ENCODE measurements at places on chromosomes 2 and 18.

- DNase-seq: no peak
Measured at GRCh38 chr2:127078666-127079270, 28.2 kb downstream of the BIN1 start.

- DNase-seq: no peak
Measured at GRCh38 chr2:205721057-205721449, 38.8 kb downstream of the NRP2 start.

DNA sequence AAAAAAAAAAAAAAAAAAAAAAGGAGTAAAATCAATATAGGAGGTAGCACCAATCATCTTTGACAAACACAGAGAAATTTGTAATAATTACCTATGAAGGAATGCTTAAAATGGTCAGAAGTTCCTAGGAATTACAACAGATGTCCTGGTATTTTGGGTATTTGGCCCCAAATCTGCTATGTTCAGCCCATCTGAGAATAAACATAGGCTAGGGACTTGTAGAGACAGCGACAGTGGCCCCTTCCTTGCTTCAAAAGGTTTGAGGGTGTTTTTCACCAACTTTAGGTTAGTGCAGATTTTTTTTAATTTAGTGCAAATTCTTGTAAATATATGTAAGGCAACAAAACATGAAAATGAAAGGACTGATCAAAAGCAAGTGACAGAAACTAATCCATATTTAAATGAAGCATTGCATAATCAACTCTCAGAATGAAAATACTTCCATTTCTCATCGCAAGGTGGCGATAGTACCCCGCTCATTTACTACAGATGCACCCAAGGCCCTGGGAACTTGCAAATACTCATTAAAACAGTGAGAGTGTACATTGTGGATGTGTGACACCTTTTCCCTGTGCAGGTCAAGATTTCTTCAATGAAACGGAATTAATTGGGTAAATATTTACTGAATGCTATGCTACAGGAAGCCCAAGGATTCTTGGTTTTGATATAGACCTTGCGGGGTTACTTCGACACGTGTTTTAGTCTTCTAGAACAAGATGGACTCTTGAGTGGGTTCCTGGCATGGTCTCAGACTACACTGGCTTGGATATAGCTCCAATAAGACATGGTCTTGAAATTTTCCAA is 44.6 kb downstream of the FAM124B start:
- no peak for DNase-seq

GRCh38 chr2:133822517-133823225 is 254.4 kb upstream of the NCKAP5 start:
- DNase-seq: no peak

DNA sequence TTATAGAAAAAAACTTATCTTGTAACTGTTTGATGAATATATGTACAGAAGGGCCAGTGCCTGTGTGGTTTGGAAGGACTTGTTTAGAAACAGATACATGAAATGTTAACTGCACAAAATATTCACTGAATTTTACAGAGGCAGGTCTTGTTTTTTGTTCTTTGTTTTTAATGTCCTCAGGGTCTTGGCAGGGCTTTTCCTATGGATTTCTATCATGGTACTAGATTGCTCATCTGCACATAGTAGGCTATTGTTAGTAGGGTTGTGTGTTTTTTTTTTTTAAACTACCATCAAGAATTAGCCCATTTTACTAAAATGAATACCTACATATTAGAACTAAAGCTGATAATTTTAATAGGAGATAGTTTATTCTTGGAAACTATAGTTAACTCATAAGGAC is 3.5 kb downstream of the CABYR start:
- DNase-seq: no peak

- no peak for DNase-seq
Measured at GRCh38 chr2:49753344-49753985, 599.1 kb upstream of the FSHR start.

DNA sequence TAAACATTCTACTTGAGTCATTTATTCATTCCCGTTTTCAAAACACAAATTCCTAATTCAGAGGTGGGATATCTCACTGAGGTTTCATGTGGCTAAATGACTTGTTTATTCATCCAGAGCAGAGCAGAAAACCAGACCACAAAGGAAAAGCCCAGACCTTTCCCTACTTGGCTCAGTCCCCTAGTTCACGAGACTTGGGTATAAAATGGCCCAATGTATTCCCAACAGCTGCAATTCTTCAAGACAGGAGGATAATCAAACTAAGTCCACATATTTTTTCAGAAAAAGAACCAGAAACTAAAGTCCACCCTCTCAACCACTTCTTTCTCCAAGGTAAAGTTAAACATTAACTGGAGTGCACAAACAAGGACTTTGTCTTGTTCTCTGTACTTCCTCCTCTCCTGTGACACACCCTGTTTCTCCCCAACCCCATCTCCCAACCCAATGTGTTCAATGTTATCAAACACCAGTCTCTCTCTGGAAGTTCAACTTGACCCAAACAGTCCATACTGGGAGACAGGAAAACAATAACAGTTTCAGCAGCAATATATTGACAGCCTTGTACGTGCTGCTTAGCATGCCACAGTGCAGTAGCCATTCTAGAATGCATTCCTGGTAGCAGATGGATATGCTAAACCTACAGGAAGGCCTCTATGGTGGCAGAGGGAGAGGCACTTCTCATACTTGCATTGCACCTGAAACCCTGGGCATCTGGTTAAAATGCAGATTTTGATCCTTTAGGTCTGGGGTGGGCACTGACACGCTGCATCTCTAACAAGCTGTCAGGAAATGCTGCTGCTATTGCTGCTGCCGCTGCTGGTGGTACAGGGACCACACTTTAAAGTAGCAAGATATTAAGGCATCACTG is 110.7 kb downstream of the INO80D start:
- DNase-seq: no peak

DNA sequence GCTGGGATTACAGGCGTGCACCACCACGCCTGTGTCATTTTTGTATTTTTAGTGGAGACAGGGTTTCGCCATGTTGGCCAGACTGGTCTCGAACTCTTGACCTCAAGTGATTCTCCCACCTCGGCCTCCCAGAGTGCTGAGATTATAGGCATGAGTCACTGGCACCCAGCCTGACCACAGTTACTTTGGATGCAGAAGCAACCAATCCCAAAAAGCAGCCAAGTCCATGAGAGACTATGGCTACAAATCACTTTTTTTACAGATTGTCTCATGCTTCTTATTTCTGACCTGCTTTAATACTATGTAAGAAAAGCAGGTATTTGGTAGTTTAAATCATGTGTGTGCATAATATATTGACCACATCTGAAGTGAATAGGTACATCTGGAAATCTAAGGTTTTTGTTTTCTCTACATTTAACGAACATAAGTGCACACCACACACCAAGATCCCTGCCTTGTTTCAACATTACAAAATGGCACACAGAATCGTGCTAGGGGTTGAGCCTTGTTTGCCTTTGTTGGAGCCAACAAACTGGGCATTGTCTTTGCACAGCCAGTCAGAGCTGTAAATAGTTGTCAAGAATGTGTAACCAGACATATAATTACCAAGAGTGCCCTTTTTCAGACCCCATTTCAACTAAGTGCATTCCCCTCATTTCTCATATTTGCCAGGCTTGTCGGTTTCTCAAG is 18.3 kb upstream of the MAP4K4 start:
- no peak for DNase-seq

GRCh38 chr2:150209746-150210145 is 277.7 kb downstream of the RND3 start:
- DNase-seq: no peak

DNA sequence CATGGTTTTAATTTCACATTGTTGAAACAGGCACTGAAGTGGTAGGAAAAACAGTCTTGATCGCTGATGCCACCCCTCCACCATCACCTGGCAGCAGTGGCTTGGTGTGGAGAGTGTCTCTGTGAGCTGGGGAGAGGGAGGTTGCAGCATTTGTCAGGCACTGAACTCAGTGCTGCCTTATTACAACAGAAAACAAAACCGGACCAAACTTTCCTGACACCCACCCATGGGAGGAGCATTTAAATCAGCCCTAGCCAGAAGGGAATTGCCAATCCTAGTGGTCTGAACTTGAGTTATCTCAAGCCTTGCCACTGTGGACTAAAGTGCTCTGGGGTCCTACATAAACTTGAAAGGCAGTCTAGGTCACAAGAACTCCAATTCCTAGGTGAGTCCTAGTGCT is 103.0 kb upstream of the LGALSL start:
- no peak for DNase-seq

DNA sequence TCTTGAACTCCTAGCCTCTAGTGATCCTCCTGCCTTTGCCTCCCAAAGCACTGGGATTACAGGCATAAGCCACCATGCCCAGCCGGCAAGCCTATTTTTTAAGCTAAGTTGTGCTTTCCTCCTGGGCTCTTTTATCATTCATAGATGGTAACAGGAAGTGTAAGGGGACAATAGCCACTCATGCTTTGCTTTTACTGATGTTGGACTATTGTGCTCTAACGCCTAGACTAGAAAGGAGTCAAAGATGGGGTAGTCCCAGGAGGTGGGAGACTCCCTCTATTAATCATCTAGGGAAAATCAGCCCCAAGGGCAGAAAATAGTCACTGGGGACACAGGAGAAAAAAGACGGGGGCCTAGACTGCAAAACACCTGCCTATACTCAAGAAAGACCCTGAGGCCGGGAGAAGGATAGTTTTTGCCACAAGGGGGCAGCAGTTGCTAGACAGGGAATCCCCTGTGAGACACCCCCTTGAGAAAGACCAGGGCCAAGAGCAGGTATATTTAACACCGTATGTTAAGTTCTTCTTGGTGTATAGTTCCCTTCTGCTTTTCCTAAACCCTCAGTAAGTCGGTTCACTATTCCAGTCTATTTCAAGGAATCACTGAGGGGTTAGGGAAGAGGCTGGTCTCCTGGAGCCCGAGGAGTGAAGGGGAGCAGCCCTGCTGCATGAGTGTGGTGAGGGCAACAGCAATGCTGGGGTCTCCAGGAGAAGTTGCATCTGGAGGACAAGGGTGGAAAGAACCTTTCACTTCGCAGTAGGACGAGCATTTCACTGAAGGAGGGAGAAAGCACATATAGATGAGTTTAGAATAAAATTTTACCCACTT is 2.1 kb upstream of the CXCR1 start:
- DNase-seq: peak; percentile 50

DNA sequence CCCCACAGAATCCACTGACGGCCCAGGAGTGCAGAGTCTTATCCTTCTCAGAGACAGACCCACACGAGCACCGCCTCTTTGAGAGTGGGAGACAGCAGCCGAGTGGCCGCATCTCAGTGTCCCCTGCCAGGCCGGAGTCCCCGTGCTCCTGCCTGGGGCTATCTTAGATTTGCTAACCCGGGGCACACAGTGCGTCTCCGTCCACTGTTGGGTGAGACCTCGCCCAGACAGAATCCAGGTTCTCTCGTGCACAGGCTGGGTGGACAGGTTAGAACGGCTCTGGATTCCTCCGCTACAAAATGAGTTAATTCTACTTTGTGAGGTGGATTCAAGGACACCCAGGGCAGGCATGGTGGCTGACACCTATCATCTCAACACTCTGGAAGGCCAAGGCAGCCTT is 88.3 kb downstream of the ZNF516 start:
- DNase-seq: no peak

GRCh38 chr2:72921853-72922252 is 4.5 kb downstream of the EMX1 start:
- DNase-seq: no peak

- DNase-seq: no peak
Measured at GRCh38 chr2:230578106-230578505, 134.5 kb upstream of the CAB39 start.

DNA sequence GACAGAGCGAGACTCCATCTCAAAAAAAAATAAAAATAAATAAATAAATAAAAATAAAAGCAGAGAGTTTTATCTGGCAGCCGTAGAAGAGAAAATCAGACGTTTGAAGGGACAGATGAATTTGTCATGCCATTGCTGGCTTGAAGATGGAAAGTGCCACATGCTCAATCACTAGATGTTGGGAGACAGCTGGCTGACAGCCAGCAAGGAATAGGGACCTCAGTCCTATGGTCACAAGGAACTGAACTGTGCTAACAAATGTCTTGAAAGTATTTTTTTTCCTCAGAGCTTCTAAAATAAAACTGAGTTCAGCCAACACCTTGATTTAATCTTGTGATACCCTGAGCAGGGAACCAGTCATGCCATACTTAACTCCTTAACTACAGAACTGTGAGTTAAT is 65.4 kb downstream of the DTNA start:
- DNase-seq: no peak

DNA sequence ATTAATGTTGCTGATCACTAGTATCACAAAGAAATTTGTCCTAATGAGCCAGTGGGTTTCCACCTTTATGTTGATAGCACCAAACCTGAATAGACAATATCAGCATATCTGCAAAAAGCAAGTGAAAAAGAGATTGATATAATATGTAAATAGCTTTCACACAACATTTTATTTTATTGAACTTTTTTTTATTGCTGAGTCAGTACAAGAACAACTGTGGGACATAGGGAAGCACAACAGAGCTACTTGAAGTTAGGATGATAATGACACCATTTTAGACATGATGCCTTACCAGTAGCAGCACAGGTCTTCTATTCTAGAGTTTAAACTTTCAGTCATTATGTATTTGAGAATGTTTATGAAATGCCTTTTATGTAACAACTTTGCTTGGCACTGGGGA is 554.1 kb upstream of the SETBP1 start:
- DNase-seq: no peak

- no peak for DNase-seq
Measured at GRCh38 chr2:232658217-232658785, 24.9 kb downstream of the EFHD1 start.

- no peak for DNase-seq
Measured at GRCh38 chr2:100013892-100014677, 128.3 kb downstream of the AFF3 start.

DNA sequence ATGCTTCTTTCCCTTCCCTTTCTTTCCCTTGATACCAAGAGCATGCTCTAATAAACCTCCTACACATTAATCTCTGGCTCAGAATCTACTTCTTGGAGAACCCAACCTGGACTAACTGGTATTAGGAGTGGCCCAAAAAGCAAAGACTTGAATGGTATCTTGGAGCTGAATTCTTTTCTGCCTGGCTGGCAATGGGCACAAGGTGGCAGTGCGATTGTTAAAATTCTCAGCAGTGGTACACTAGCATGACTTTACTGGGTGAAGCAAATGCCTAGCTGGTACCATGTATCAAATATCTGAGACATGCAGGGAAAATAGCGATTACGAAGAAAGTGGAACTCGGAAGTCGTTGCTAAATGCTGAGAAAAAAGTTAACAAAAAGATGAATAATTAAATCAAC is 376.1 kb downstream of the XIRP2 start:
- DNase-seq: no peak

DNA sequence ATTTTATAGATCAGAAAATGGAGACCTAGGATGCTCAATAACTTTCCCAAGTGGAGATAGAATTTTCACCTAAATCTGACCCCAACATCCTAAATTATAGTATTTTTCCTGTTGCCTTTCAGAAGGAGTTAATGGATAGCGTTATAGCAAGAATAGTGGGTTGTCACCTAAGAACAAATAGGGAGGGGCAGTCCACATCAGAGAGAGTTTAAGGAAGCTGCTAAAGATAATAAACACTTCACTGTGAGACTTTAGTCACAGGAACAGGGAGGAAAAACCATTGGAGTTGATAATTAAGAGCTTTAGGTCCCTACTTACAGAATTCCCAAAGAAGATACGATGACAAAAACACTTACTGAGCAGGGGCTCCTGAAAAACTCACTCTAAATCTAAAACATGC is 229.4 kb downstream of the PDE11A start:
- no peak for DNase-seq

Data from stimulated activated CD8-positive, alpha-beta memory T cell treated with anti-CD3 and anti-CD28 coated beads, Interleukin-15, amount 100 ng/mL, for 48 hours (primary cell).